IPS DF 6.9 (cell line): ENCODE measurements at places on chromosomes 5 and 9.

DNA sequence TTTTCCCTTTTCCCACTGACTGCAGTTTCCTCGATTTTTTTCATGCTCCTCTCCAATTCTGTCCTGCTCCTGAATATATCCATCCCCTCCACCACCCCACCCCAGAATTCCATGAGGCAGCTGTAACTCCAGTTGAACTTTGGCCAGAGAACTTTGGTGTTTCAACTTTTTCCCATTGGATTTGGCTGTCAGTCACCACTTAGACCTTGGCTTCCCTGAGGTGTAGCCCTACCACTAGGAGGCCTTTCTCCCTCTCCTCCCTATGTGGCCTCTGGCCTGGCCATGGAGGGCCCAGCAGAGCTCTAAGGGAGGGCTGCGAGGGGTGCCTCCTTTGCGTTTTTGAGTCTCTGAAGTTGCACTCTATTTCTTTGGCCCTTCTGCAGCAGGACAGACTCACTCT lies 261.3 kb downstream of the PIK3R1 start:
- DNase-seq = no peak

DNA sequence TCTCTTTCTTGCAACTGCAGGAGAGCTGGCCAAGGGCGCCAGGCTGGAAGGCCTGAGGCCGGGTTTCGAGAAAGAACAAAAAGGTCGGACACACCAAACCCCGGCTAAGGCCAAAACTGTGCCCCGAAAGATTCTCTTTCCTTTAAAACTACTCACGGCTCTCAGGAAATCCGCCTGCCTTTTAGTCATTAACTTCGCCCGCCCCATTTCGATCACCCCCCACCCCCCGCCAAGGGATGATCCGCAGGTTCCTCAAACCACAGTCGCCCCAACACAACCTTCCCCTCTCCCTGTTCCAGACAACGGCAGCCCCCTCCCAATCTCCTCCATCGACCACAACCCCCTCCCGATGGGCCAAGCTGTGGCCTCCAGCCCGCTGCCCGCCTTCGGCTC lies 536 bp downstream of the FEM1C start:
- no peak for DNase-seq

DNA sequence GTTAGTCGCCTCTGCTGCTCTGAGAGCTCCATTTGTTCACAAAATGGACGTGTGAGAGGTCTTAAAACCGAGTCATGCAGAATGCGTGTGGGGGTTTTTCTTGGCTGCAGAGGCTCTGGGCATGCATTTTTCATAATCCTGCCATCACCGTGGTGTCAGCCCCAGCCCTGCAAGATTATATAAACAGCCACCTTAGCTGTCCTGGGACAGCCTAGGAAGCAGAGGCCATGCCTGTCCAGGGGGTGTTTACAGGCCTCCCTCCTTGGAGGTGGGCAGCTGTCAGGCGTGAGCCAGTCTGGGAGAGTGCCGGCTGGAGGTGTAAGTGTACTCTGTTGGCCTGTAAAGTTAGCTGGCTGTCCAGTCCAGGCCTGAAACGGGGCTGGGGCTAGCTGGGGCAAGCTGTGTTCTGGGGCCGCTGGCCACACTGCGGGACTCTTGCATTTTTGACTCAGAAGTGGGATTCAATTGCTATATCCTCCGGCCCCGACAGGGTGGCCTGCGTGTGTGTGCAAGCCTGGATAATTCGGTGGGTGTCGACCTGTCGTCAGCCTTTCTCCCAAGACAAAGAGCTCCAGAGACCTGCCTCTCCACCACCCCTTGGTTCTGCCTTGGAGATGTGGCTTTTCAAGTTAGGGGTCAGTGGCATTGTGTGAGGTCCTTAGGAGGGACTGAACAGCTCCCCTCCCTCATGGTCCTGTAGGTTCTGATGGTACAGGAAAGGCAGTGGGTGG lies 2.4 kb downstream of the WNK2 start:
- no peak for DNase-seq

DNA sequence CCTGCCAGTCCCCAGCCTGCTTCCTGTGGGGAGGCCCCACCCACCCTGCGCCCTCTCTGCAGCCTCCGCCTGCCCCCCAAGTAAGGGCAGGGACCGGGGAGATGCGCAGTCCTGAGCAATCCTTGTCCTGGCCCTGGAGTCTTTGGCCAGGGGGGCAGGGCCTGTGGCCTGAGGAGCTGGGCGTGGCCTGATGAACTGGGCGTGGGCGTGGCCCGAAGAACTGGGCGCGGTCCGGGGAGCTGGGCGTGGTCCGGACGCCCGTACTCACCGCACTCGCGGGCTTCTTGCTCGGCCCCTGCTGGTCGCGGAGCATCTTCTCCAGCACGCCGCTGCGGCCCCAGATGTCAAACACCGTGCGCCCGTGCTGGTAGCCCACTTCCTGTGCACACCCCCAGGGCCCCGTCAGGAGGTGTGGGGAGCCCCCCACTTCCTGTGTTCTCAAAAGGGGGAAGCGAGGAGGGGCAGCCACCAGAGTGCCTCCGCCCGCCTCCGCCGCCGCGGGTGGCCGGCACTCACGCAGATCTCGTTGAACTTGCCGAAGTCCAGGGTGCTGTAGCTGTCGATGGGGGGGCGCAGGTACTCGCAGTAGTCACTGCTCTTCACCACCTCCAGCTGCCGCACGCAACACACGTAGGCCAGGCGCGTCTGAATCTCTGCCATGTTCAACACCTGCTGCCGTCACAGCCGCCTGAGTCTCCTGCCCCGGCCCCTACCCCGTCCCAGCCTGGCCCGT lies 2.7 kb upstream of the NSMF start:
- no peak for DNase-seq
